Activated CD4-positive, CD25-positive, alpha-beta regulatory T cell (primary cell): ENCODE measurements at places on chromosomes 4 and X.

- no peak for DNase-seq
Observed at GRCh38 chr4:3725936-3726870, 40.0 kb upstream of the ADRA2C start.

DNA sequence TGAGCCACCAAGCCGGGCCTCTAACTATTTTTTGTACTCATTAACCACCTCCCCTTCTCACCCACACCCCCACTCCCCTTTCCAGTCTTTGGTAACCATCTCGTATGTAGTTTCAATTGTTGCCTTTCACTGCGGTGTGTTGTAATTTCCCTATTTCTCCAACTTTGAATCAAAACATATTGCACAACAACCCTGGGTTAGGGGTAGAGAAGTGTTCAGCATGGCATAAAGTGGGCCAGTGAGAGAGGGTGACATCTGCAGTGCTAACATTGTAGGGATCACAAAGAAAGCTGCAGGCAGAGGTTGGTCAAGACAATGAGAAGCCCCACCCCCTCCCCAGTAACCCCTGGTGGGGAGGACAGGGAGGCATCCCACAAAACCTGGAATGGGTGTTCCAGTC, 92.7 kb downstream of the SPATA18 start:
- no peak for DNase-seq

GRCh38 chrX:42028109-42028508, 104.8 kb upstream of the CASK start:
- DNase-seq, result no peak

DNA sequence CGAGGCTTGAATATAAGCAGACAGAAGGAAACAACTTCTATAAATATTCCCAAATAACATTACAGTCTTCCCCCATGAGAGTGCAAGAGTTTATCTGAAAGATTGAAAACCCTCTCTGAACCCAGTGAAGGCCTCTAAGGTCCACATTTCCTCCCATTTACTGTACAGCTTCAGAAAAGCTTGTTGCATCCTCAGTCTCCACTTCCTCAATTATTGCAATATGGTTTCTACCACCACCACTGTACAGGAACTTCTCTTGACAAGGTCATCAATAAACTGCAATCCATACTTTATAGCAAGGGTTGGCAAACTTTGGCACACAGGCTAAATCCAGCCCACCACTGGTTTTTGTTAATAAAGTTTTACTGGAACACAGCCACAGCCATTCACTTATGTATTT, 239.0 kb downstream of the THOC2 start:
- DNase-seq, result no peak

- DNase-seq, result peak; percentile 18
Observed at GRCh38 chrX:119605464-119606279, 552 bp downstream of the NKRF start.

DNA sequence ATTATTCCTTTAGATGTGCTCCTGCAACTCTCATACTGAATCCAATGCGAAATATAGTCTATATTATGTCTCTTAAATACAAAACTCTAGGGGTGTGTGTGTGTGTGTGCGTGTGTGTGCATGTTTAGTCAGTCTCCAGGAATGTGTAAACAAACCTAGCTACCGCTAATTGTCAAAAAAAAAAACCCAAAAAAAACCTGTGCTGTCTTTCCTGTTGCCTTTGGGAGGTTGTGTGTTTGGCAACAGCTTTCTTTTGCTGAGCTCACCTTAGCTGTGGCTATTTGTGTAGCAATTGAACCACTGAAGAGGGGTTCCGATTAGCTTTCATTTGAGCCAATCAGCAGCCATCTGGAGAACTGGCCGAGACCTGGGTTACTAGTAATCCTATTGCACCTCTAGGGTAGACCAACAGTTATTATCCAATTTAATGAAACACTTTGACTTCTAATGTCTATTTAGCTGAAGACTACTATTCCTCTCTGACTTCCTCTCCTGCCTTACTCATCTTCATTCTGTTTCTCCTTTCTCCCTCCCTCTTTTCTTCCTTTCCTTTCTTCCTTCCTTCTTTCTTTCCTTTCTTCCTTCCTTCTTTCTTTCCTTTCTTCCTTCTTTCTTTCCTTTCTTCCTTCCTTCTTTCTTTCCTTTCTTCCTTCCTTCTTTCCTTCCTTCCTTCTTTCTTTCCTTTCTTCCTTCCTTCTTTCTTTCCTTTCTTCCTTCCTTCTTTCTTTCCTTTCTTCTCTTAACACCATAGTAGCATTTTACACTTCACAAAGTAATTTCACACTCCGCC, 471.1 kb downstream of the GBA3 start:
- DNase-seq, result no peak

DNA sequence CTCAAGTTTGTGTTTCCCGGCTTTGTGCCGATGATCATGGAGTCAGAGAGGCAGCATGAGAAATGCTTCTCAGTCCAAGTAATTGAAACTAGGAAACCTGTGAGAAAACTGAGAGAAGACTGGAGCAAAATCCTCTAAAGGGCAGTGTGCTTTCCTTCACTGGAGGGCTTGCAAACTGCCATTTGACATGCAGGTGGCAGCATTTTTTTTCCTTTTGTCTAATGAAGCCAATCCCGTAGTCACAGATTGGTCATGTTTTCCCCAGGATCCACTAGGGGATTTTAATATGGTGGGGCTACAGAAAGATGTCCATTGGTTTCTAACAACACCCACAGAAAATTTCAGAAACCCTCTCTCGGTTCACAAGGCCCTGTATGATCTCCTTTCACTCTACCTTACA, 117.4 kb upstream of the NUDT10 start:
- no peak for DNase-seq

DNA sequence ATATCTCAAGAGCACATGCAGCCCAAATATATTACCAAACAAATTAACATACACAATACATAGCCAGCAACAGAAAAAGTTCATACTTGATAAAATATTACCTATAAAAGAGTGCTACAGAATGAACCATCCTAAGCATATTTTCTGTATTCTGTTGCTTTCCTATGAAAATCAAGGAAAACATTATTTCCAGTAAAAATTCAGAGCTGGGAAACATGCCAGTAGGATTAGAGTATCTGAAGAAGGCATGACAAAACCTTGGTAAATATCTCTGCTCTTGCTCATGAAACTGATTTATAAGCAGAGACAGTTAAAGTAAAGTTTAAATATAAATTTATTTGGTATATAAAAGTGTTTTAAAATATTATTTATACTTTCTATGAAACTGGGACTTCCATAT, 599.7 kb downstream of the ARAP2 start:
- DNase-seq, result no peak

GRCh38 chr4:19473569-19473968, 778.1 kb upstream of the SLIT2 start:
- DNase-seq, result no peak

DNA sequence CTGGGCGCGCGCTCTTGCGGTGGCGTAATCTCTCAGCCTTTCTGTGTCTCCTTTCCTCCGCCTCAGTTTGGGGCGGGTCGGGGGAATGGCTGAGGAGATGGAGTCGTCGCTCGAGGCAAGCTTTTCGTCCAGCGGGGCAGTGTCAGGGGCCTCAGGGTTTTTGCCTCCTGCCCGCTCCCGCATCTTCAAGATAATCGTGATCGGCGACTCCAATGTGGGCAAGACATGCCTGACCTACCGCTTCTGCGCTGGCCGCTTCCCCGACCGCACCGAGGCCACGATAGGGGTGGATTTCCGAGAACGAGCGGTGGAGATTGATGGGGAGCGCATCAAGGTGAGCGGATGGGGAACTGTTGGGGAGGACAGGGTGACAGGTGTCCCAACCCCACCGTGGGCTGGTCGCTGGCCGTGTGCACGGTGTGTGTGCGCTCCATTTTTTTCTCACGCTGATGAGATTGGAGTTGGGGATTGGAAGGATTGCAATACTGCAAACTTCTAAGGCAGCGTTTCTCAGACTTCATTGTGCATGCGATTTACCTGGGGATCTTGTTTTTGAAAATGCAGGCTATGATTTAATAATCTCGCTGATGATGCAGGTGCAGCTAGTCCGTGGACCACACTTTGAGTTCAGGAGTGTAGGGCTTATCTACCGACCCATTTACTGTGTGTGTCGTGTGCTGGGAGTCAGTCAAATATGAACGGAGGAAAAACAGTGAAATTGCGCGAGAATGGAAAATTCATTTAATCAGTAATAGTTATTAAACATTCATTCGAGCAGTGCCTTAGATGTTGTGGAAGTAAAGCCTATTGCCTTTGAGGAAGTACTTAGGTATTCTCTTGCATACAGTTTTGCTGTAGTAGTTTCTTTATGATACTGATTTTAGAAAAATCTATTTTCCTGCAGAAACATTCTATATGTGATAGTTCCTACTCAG, at the start of gene RAB33B:
Gene RAB33B, plus strand, starts transcription at position 11 of the 935 bp plus-strand sequence. Its CDS starts 75 bp downstream, at position 86.
- no peak for DNase-seq

- no peak for DNase-seq
Observed at GRCh38 chr4:46968847-46969246, 24.5 kb downstream of the GABRA4 start.

DNA sequence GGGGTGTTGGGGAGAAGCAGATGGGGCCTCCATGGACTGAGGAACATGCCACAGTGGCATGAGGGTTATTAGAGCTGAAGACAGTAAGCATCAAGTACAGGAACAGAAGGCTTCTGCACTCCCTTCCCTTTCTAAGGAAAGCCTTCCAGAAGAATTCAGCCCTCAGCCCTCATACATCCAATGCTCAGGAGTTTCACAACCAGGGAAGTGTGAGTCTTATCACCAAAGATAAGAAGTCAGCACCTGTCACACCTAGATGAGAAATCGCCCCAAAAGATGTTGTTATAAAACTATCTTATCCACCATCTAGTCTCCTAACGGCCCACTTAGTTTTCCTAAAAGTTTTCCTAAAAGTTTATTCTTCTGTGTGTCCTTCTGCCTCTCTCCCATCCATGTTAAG, 78.0 kb upstream of the STS start:
- no peak for DNase-seq

GRCh38 chr4:51906167-51906958, 63.4 kb downstream of the DCUN1D4 start:
- DNase-seq, result no peak

GRCh38 chr4:121951521-121952110, at the start of gene TRPC3:
Gene TRPC3, minus strand, starts transcription at chr4:121952060. Its CDS starts 380 bp downstream, at chr4:121951680.
- DNase-seq, result peak; percentile 2

GRCh38 chr4:52946855-52947254, 84.7 kb downstream of the RASL11B start:
- no peak for DNase-seq

GRCh38 chr4:145541346-145541745, 59.7 kb downstream of the SMAD1 start:
- DNase-seq, result no peak

- DNase-seq, result no peak
Observed at GRCh38 chrX:139203651-139204570, 326.6 kb upstream of the F9 start.

DNA sequence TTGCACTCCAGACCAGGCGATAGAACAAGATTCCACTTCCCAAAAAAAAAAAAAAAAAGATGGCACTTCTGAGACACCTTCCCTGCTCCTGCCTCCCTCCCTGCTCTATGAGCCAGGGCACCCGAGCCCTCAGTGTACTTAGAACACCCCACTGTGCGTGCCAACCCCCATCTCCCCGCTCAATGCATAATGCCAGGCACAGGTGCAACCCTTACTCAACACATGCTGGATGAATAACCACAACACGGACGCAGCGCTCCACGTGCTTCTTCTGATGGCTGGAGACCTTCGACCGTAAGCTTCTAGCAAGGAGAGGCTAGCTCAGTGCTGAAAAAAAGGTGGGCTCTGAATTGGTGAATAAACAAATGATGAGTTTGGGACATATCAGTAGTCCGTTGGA, 19.9 kb upstream of the IRAK1 start:
- DNase-seq, result no peak

- DNase-seq, result no peak
Observed at GRCh38 chr4:35325908-35326453, 918.3 kb downstream of the ARAP2 start.

DNA sequence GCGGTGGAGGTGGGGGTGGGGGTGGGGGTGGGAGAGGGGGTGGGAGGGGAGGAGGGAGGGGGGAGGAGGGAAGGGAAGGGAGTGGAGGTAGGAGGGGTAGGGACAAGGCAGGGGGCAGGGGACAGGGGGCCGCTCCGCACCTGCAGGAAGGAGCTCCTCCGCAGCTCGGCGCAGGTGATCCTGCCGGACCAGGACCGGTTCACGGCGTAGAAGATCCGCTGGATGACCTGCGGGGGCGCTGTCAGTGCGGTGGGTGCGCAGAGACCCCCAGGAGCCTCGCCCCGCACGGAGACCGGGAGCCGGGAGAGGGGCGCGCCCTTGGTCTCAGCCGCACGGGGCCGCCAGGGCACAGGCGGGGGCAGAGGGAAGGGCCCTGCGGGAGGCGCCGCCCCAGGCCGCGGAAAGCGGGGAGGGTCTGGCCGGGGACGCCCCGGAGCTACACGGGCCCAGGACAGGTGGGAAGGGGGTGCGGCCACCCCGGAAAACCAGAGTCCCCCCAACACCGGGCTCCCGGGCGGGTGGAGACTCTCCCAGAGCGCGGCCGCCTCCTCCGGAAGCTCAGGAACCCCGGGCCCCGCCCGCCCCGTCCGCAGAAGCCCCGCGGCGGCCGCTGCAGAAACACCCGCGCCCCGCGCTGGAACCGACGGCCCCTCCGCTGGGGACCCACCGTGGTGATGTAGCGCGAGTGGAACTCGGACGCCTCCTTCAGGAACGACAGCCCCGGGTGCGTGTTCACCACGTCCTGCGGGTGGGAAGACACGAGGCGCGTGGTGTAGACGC, 27.6 kb upstream of the GTPBP6 start:
- no peak for DNase-seq

DNA sequence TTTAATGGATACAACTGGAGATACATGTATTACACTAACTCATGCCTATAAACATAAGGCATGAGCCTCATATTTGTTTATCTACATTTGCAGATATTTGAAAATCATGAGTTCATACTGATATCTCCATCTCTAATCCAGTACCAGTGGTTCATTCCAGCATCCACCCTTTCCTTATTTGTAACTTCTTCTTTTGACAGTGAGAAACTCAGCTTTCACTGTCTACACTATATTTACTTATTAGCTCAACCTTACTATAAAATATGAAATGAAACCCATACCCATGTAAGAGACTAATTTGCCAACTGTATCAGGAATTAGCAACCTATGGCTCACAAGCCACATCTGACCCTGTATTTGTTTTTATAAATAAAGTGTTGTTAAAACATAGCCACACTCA, 161.9 kb upstream of the GPRIN3 start:
- DNase-seq, result no peak

GRCh38 chr4:17823871-17824669, 13.3 kb downstream of the NCAPG start:
- DNase-seq, result no peak
